ENCODE measurements at places on chromosomes 16 and 17.

- DNase-seq, result no peak
These were observed 9.7 kb upstream of the SSTR5 start for GRCh38 chr16:1062895-1063294.

- no peak for DNase-seq
These were observed 15.2 kb downstream of the PHLPP2 start for GRCh38 chr16:71709229-71709781.

- DNase-seq, result no peak
These were observed 12.2 kb downstream of the AIPL1 start for GRCh38 chr17:6422654-6423241.

DNA sequence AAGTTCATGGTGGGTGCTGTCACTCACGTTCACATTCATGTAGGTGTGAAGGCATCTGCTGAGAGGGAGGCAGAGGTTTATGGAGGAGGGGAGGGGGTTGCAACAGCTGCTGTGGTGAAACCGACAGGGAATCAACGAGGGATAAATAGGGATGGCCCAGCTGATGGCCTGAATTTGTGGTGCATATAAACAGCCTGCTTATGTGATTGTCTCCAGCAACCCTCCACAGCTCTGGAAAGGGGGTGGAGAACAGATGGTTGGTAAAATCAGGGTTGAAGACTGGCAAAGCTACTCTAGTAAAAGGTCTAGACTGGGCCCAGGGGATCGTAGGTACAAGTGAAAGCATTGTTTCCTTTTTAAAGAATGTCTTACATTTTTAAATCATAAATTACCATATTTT is 53.7 kb downstream of the IQCK start:
- no peak for DNase-seq

- no peak for DNase-seq
These were observed 146.4 kb downstream of the IRX3 start for GRCh38 chr16:54140057-54140787.

- no peak for DNase-seq
These were observed 1.3 kb downstream of the RASL10B start for GRCh38 chr17:35732806-35733136.

DNA sequence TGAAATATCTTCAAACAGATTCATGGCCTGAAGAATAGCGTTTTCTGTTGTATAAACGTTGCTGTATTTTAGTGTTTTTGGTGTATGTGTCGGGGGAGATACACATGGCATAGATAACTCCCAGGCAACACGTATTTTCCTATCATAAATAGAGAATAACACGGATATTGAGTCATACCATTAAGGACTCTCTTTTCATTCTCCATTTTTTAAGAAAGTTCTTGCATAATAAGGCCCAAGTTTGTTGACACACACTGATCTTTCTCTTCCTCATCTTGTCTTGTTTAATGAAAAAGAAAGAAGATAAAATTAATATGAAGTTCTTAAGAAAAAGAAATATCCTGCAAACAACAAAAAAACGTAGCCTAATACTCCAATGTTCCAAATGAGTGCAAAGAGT is 13.4 kb downstream of the ABCA8 start:
- no peak for DNase-seq

DNA sequence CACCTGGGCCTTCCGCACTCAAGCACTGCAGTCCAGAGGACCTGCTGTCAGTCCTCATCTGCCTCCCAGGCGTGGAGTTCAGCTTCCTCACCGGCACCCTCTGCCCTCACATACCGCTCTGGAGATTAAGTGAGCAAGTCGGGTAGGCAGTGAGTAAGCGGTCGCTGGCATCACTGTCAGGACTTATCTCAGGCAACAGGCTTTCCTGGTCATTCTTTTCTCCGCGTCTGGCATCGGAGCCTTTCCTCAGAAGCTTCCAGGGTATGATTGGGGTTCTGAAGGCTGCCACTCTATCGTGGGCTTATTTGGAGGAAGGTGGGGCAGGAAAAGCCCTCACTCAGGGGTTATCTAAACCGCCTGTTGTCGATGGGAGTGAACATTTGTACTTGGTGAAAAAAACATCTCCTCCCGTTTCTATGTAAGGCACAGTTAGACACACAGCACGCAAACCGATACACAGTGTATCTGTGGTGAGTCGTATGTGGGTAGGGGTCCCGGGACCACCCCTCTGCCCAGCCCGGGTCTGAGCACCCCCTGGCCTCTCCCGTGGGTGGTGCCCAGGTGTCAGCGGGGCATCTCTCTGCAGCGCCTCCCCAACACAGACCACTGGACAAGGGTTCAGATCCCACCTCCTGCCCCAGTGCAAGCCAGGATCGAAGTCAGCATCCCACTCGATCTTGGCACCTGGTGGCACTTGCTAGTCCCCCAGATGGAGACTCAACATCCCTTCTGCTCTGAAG is 92.5 kb upstream of the PLCG2 start:
- no peak for DNase-seq

GRCh38 chr17:61250335-61250890 is 149.2 kb upstream of the TBX2 start:
- DNase-seq, result no peak

DNA sequence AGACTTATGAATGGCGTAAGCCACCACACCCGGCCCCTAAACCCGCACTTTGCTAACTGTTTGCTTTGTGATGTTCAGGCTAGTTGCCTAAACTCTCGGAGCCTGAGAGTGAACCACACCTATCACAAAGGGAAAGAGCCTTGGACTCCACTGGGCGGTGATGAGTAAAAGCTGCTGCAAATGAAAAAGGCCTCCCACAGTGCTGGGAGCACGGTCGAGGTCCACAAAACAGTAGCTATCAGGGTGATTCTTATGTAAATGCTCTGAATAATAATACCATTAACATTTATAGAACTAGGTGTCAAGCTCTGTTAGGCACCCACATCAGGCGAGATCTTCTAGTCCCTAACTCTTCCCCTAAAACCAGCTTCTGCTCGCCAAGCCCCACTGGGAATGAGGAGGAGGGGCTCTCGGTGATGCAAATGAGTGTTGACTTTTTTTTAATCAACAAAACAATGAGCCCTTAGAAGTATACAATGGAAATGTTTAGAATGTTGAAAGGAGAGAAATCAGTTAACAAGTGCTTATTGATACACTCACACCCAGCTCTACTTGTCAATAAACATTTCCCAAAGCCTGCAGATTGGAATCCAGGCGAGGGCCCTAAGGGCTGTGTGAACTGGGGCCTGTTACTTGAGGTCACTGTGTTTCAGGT is 19.8 kb downstream of the FBRS start:
- DNase-seq, result no peak

- no peak for DNase-seq
These were observed 13.4 kb downstream of the HSPB9 start for GRCh38 chr17:42135664-42136653.

DNA sequence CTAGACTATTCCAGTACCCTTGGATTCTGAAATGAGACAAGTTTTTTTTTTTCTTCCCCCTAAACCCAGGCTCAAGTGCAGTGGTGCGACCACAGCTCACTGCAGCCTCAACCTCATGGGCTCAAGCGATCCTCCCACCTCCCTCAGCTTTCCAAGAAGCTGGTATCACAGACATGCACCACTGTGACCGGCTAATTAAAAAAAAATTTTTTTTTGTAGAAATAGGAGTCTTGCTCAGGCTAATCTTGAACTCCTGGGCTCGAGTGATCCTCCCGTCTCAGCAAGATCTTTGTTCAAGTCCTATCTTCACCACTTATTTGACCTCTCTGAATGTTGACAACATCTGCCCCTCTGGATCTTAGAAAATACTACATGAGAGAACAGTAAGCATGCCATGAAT is 26.6 kb upstream of the CORO6 start:
- no peak for DNase-seq
